ENCODE measurements at places on chromosomes 1 and 21.

GRCh38 chr1:218371927-218372672, 27.0 kb downstream of the TGFB2 start:
- DNase-seq: no peak

DNA sequence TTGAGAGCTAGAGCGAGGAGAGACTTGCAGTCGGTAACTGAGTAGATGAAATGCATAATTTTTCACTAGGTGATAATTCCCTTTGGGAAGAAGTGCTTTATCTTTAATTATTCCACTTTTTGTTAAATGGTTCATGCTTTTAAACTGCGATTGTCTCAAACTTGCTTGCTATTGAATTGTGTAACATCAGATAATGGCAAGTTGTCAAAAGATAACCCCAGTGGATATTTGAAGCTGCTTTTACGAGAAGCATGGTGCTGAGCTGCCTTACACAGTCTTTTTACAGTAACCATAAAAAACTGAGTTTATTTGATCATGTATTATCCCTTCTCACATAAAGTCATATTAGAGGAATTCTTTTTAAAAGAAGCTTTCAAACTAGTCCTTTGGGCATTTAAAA, 30.2 kb downstream of the TMEM50B start:
- DNase-seq: no peak

DNA sequence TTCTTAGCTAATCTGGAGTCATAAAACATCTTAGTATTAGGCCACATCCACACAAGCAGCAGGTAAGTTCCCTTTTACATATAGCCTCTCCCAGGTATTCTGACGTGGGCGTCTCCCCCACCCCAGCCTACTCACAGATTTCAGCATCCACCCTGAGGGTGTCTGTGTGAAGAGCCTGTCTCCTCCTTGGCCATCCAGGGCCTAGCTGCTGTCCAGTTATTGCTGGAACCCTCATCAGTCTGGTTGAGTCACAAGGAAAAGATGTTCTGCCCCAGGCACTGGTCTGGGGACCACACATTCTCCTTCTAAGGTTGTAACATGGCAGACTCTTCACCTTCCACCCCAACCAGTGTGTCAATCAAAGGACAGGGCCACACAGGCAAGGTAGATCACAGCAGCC, 57.6 kb downstream of the ETS2 start:
- DNase-seq: no peak

- no peak for DNase-seq
These were observed 326.8 kb downstream of the HLX start for GRCh38 chr1:221206076-221206475.
